ENCODE measurements at places on chromosomes 3 and 15.
A peak's percentile ranks its signal among the peaks of the same experiment; 100 is the strongest.

GRCh38 chr15:32998979-32999672, 195.4 kb downstream of the FMN1 start:
- peak; percentile 56 for DNase-seq

GRCh38 chr15:85858586-85859375, 64.1 kb upstream of the KLHL25 start:
- DNase-seq = peak; percentile 51

DNA sequence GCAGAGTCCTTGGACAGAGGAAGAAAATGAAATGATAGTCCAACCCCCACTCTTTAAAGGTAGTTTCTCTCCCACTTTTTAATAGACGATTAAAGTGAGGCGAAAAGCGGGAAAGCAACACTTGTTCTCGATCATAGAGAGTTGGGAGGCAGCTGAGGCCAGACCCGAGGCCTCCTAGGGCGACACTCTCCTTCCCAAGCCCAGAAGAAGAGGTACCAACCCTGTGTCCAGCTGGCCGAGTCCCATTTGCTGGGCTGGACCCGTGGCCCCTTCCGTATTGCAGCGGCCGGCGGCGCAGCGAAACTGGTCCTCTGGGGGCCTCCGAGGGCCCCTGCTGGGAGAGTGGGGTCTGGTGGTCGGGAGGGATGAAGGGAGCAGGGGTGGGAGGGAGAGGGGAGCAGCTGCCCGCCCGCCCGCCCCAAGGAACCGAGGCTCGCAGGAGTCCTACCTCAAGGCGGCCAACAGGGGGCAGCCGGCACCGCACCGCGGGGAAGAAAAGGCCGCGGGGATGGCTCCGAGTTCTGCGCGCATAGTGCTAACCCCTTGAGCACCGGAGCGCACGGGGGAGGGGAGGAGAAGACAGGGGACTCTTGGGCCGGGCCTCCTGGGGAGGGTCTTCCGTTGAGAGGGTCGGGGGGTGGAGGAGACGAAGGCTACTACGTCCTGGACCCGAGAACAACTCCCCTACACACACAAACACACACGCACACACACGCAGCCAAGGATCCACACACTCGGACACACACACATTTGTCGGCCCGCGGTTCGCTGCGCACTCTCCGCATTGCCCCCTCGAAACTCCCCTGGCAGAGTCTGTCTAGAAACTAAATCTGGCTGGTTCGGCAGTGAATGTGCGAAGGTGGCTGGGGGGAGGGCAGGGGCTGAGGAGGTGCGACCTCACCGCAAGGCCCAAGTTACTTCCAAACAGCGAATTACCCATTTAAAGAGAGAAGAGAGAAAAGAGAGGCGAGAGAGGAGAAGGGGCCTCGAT, 2.0 kb downstream of the WNT5A start:
- peak; percentile 91 for DNase-seq

GRCh38 chr3:107239703-107240102, 137.5 kb upstream of the CCDC54 start:
- DNase-seq = no peak

GRCh38 chr3:8800016-8800415, 30.6 kb upstream of the OXTR start:
- no peak for DNase-seq

DNA sequence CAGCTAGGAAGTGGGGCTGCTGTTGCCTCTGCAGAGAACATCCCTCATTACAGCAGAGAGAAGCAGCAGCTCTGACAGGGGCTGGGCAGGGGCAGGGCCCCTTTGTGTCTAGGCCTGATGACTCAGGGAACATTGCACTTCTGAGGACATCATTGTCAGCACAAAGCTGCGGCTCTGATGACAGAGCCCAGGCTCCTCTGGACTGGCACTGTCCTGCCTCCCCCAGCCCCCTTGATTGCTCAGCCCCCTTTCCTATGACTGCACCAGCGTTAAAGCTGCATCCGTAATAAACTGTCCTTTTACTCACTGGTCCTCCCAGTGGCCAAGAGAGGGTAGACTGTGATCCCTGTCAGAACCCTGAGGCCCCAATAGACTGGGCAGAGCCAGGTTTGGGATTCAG, 18.3 kb downstream of the TRH start:
- no peak for DNase-seq

DNA sequence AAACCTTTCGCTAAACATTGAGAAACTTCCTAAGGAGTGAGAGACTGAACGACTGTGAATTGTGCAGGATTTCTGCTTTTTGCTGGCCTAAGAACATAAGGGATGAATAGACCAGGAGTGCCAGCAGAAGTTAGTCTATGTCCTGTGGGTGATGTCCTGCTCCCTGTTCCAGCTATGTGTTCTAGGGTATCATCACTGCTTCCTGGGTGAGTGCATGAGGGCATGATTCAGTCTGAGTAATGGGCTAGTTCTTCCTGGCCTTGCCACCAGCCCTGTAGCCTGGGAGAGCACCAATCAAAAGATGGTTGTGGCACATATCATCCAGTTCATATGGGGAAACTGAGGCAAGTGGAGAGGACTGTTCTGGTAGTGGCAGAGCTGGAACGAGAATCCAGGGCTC, 153.9 kb upstream of the TPM1 start:
- no peak for DNase-seq

- DNase-seq = peak; percentile 43
Observed at GRCh38 chr15:63189941-63190768, 749 bp downstream of the RAB8B start.

GRCh38 chr3:148880681-148881080, 15.6 kb downstream of the CPA3 start:
- DNase-seq = no peak
